PC-3 (cell line): ENCODE measurements at places on chromosomes 16 and 17.

DNA sequence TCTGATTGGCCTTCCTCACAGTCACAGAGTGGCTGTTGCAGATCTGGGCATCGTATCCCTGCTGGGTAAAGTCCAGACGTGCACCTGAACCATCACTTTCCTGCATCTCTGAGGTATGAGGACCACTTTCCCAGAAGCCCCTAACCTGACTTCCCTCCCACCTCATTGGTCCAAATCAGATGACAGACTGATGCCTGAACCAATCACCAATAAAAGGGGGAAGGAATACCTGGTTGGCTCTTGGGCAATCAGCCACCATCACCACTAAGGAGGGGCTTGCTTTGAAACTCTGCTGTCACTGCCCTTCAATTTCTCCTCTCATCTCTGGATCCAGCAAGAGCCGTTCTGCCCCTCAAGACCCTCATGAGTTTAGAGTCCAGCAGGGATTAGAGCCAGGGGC is 13.6 kb upstream of the WFDC1 start:
- DNase-seq, result peak; percentile 8

DNA sequence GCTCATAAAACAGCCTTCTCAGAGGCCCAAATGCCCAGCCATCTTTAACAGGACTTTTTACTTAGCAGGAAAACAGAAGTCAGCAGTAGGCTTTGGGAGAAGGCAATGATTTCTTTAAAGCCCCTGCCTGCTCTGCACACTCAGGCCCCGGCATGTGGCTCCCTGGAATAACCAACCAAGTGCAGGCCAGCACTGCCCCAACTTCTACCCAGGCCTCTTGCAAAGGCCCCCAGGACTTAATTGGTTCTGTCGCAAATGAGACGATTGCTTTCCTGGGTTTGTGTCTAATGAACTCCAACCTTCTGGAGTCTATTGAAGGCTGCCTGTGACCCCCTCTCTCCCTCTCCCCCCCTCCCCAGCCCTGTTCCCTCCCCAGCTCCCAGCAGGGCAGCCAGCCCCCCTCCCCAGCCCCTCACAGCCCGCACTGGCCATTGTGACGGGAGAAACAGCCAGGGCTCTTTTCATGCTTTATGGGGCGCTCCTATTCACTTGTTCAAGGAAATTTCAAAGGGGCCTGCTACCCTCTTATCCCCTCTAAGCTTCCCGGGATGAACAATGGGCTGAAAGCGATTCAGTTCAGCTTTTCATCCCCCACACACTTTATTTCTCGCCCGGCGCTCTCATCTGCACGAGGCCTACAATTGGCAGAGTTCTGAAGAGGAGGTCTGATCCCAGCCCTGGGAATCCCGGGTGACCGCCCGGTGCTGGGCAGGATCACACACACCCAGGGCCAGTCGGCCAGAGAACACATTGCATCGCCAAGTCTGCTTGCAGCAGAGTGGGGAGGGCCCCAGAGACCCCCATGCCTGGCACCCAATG is 15.5 kb downstream of the AXIN2 start:
- no peak for DNase-seq

DNA sequence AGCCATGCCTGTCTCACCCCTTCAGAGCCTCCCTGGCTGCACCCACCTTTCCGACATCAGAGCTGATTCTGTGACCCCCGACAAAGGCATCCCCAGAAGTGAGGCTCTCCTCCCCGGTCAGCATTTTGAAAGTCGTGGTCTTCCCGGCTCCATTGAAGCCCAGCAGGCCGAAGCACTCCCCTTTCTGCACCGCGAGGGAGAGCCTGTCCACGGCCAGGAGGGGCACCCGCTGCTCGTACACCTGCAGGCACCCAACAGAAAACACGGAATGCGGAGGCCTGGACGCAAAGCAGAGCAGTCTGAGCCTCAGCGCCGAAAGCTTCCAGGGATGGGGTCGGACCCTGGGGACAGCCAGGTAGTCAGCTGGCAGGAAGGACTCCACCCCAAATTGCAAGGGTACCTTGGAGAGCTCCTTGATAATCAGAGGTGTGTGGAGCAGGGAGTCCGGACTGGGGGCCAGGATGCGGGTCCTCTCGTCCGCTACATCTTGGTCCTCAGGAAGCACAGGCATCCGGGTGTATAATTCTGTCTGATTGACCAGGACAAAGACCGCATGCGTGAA is 13.1 kb upstream of the RNPS1 start:
- no peak for DNase-seq

GRCh38 chr16:81242977-81243618 is 4.6 kb downstream of the BCO1 start:
- DNase-seq, result no peak

GRCh38 chr17:40548982-40549685 is 16.1 kb downstream of the CCR7 start:
- peak; percentile 66 for DNase-seq

GRCh38 chr17:49633762-49634484 is 44.0 kb downstream of the SPOP start:
- DNase-seq, result no peak

- no peak for DNase-seq
These were observed 76.6 kb downstream of the STX8 start for GRCh38 chr17:9499041-9499440.

DNA sequence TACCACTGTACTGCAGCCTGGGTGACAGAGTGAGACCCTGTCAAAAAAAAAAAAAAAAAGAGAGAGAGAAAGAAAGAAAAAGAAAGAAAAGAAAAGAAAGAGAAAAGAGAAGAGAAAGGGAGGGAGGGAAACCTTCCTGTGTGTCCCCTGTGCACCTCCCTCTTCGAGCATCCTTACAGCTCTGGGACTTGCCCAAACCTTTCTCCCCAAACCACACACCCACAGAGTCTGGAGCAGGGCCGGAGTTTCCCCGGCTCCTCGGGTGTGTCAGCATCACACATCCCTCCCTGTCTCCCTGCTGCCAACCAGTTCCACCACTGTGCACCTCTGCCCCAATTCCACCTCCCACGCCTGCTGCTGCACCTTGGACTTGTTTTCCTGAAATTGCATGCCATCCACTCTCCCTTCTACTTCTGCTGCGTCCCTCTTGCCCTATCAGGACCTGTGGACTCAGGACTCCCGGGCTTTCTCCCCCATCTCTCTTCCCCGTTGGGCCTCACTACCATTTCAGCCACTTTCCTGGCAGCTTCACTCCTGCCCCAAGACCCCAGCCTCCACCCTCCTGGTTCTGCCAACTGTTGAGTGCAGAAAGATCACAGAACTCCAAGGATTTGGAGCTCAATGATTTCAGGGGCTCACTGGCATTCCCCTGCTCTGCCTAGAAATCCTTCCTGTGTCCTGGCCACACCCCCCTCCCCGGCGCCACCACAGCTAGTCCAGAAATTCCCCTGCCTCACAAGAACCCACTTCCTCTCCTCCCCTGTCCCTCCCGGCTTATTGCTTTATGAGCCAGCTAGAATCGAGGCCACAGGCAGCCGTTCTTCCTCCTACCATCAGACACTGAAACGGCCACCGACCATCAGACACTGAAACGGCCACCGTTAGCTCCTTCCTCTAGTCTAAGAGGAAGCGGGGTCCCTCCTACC is 3.7 kb upstream of the CDK3 start:
- peak; percentile 90 for DNase-seq

DNA sequence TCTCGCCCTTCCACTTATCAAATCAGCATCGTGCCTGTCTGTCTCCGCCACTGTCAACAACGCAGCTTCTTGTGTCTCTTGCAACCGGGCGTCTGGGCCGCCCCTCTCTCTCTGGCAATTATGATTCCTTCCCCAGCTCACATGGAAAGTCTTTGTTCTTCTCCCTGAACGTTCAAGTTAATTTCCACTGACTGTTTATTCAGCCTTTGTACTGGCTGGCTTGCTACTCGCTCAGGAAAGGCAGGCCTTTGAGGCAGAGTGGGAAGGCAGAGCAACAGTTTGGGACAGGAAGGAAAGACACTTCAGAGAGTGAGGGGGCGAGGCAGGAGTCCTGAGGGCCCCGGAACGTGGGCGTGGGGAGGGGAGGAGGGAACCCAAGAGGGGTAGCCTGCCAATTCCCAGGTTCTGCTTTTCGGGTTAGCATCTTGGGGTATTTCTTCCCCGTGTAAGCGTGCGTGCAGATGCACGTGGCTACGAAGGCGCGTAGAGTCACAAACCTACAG is 50.8 kb downstream of the AKAP1 start:
- DNase-seq, result no peak

GRCh38 chr17:48543854-48544348 is 1.0 kb downstream of the HOXB2 start:
- no peak for DNase-seq

- DNase-seq, result no peak
These were observed 468 bp downstream of the FLYWCH2 start for GRCh38 chr16:2883458-2883908.

DNA sequence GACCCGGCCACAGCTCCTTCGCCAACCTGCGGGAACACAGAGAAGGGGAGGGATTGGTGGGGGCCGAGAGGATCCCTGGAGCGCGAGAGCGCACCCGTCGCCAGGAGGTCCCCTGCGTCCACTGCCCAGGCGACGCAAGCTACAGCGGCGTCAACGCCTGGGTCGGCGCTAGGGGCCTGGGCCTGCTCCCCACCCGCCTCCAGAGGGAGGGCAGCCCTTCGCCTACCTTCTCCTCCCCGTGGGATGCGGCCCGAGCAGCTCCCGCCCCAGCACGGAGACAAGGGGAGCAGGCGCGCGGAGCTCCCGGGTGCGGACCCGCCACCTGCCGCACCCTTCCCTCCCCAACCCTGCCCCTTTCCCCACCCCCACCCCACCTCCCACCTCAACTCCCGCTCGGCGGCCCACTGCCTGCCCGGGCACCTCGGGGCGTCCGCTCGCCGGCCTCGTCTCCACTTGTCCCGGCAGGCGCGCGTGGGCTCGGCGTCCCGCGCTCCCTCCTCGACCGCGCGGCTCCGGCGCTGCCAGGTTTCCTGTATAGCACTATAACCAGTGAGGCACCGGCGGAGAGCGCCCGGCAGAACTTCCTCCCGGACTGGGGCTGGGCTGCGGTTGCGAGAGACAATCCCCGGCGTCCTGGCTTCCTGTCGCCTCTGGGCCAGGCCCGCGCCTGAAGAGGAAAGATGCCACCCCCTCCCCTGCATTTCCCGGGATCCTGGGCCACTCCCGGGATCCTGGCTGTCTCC is 119.1 kb upstream of the SMURF2 start:
- no peak for DNase-seq

DNA sequence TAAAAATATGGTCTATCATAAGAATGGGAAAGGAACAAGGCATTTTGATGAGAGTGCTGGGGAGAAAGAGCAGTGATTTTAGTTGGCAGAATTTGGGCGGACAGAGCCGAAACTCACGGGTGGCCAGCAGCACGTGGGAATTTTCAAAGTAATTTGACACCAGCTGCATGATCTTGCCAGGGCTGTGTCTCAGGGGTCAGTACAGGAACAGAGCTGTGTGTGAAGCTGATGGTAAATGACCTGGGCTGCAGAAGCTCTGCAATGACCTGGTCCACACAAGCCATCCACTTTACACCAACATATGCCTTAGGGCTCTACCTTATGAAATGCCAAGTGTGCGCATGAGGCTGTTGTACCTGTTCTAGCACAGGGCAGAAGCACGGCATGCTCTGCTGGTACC is 112.0 kb downstream of the ZFHX3 start:
- no peak for DNase-seq

DNA sequence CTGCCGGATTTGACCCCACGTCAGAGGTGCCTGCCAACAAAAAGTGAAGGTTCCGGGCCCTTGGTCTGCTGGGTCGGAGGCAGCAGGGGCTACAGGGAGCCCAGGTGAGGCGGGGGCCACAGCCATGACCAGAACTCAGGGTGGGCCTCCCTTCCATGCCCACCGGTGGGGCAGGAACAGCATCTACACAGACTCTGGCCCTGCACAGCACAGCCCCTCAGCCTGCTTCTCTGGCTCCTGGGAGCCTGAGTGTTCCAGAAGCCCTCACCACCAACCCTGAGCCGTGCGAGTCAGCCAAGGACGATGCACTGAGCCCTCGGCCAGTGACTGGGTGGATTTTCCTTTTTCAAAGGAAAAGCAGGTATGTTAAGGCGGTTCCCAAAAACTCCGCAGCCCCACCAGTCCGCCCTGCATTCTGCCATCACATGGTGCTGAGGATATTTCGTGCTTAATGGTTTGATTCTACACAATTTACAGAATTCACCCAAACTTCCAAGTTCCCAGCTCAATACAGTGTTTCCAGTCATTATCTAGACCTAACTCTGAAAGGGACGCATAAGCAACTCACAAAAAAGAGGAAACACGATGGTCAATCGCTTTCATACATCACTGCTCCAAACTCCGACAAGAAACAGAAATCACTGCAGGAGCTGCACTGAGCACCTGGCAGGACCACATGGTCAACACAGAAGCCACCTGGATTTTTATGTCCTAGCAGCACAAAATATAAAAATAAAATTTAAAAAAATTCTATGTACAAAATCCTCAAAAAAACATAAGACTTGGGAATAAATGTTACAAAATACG is 19.4 kb upstream of the C16orf95 start:
- no peak for DNase-seq

- no peak for DNase-seq
These were observed 180.5 kb downstream of the IRX3 start for GRCh38 chr16:54106057-54106456.

DNA sequence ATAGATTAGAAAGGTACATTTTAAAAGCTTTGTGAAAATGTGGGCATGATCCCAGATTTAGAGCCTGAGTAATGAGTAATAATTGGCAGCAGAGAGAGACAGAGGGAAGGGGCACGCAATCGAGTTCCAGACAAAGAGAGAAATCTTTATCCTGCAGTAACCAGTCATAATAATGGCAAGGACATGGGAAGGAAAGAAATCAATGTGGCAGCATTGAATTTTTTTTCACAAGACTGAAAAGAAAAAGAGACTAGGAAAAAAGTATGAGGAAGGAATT is 790.8 kb upstream of the SOX9 start:
- no peak for DNase-seq

DNA sequence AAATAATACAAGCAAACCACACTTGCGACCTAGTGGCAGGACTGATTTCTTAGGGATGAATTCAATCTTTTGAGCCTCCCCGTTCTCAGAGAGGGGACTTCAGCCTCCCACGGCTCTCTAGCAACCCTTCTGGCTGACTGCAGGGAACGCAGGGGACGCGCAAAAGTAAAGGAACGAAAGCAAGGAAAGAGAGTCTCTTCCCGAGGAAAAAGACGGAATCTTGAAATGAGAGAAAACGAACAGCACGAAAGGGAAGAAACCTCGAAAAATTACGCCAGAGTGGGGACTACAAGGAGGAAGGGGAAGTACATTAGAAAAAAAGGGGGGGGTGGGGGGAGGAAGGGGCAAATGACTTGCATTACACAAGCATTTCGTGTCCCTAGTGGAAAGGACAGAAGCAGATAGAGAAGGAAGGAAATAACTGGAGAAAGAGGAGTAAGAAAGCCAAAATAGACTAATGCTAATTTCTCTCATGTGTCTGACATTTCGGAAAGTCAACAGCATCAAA is 1.2 kb downstream of the GRB2 start:
- peak; percentile 90 for DNase-seq

GRCh38 chr17:43018008-43018853 is 4.0 kb downstream of the VAT1 start:
- DNase-seq, result no peak

- no peak for DNase-seq
These were observed 855 bp downstream of the HSF4 start for GRCh38 chr16:67165121-67166078.
